ENCODE measurements at places on chromosomes 6 and 20. TPM values are rescaled to one million over a fixed set of nuclear protein-coding genes. Genes with fewer than 3 reads are reported as not detected.

FRMD1 gene
- not detected for polyA plus RNA-seq

TXNDC5 gene
- 26.3 TPM for polyA plus RNA-seq

HLA-A gene
- polyA plus RNA-seq = 4,127 TPM

SLC35D3 gene
- not detected for polyA plus RNA-seq

EPB41L2 gene
- polyA plus RNA-seq = 3.3 TPM

POM121L2 gene
- polyA plus RNA-seq = not detected

GRM1 gene
- not detected for polyA plus RNA-seq

KCNG1 gene
- 0.24 TPM for polyA plus RNA-seq

GPR6 gene
- not detected for polyA plus RNA-seq

TRIM40 gene
- not detected for polyA plus RNA-seq

BICRAL gene
- 3.3 TPM for polyA plus RNA-seq

MUC21 gene
- not detected for polyA plus RNA-seq

CBLN4 gene
- polyA plus RNA-seq = not detected

C20orf204 gene
- polyA plus RNA-seq = 0.89 TPM

F13A1 gene
- polyA plus RNA-seq = not detected

LSM2 gene
- 80.0 TPM for polyA plus RNA-seq

HLA-DRB1 gene
- polyA plus RNA-seq = 306 TPM

HINT3 gene
- polyA plus RNA-seq = 9.5 TPM

LPA gene
- not detected for polyA plus RNA-seq

ZBTB46 gene
- 0.09 TPM for polyA plus RNA-seq

RIPOR2 gene
- 420 TPM for polyA plus RNA-seq

ANGPT4 gene
- not detected for polyA plus RNA-seq

OTOR gene
- not detected for polyA plus RNA-seq

BHLHE23 gene
- not detected for polyA plus RNA-seq

NHSL1 gene
- polyA plus RNA-seq = not detected

PRRT1 gene
- 0.18 TPM for polyA plus RNA-seq

ADGB gene
- not detected for polyA plus RNA-seq

FILIP1 gene
- 0.02 TPM for polyA plus RNA-seq

OR2B6 gene
- not detected for polyA plus RNA-seq

OOEP gene
- polyA plus RNA-seq = 0.25 TPM

COL10A1 gene
- polyA plus RNA-seq = not detected

EYA4 gene
- not detected for polyA plus RNA-seq

CPXM1 gene
- not detected for polyA plus RNA-seq

FRS3 gene
- polyA plus RNA-seq = 1.3 TPM

DUSP15 gene
- not detected for polyA plus RNA-seq

FOXF2 gene
- polyA plus RNA-seq = not detected

EYA2 gene
- not detected for polyA plus RNA-seq

RBPJL gene
- not detected for polyA plus RNA-seq

MYCT1 gene
- not detected for polyA plus RNA-seq

PHF1 gene
- 69.6 TPM for polyA plus RNA-seq

All from CD4-positive, CD25-positive, alpha-beta regulatory T cell (primary cell).